Stimulated activated CD4-positive, alpha-beta T cell treated with anti-CD3 and anti-CD28 coated beads, Interleukin-4, amount 100 ng/mL, for 48 hours (primary cell): ENCODE measurements at places on chromosomes 13 and 19.

- DNase-seq = no peak
Observed at GRCh38 chr13:72823081-72823480, 41.1 kb downstream of the PIBF1 start.

DNA sequence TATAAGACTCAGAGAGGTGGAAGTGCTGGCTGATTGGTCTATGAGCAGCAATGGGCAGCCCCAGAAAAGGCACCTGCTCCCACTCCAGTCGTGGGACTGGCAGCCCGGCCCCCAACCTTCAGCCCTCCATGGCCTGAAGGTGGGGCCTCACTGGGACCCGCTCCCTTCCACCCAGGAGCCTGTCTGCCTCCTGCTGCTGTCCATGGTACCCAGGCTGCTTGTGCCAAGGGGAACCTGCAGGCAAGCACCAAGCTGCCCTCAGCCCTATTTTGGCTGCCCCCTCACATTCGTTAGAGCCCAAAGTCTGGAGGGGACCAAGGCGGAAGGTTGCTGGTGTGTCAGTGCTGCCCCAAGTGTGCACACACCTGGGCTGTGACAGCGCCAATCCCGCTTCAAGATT, 2304.9 kb downstream of the PCDH9 start:
- DNase-seq = no peak

GRCh38 chr13:69935043-69935442, 172.6 kb upstream of the ATXN8OS start:
- no peak for DNase-seq

- no peak for DNase-seq
Observed at GRCh38 chr13:48411841-48412531, 927 bp downstream of the LPAR6 start.

DNA sequence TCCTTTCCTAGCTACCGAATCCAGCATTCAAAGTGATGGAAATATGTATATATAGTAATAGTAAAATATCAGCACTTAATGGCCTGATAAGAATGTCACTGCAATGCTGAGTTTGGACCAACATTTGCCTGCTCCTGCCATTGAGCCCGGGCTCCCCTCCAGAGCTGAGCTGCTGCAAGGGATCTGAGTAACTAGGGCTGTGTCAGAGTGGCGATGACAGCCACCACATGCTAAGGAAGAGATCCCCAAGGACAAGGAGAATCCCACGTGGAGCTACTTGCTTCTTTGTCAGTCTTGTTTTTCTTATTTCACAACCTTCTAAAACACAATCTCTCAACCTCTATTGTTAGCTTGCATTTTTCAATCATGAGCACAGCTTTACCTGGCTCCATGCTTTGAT, 19.5 kb upstream of the ALOX5AP start:
- no peak for DNase-seq

DNA sequence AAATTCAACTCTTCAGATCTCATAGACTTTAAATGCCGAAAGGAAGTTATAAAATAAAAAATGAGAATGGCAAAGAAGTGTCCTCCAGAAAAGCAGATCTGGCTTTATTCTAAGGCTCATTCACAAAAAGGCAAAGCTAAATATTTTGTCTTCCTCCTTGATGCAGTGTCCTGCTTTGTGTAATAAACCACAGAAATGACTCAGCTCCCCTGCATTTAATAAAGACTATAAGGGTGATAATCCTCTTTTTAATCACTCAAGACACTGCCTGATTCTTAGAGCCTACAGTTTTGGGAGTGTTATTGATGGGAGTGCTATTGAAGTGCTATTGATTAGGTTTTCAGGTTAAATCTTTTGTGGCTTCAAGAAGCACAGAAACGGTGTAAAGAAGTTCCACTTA, 482.0 kb downstream of the PCDH20 start:
- DNase-seq = no peak

DNA sequence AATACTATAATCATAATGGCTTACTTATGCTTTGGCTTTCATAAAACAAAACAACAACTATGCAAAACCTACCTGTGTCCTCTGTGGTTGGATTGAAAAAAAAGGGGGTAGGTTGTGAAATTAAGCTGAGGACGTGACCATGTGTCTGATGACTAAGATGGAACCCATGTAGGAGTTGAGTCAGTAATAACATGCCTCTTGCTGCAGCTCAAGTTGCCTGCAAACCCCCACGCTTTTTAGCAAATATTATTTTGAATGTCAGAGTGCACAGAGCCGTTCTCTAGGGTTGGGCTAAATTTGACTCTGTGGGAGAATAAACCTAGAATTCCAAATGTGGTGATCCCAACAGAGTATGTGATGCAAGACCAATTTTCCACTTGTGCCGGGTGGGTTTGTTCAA, 209.3 kb downstream of the KCNRG start:
- DNase-seq = no peak

GRCh38 chr13:98923641-98924397, 54.0 kb downstream of the DOCK9 start:
- DNase-seq = no peak

DNA sequence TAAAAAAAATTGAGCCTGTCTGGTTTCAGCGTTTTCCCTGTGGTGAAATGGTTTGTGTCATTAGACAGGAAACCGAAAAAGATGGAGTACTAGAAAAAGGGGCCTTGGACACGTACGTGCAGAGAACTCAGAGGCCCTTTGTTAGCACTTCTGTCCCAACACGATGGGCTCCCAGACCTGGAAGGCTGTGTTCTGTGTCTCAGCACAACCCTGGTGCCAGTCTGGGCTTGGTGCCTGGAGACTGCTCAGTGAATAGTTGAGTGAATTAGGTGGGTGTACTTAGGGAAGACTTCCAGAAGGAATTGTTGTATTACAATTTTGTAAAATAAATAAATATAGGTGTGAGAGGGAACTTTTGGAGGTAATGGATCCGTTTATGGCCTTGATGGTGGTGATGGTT, 8.7 kb downstream of the ZNF71 start:
- no peak for DNase-seq

- no peak for DNase-seq
Observed at GRCh38 chr13:64459778-64460177, 2770.4 kb downstream of the PCDH9 start.

DNA sequence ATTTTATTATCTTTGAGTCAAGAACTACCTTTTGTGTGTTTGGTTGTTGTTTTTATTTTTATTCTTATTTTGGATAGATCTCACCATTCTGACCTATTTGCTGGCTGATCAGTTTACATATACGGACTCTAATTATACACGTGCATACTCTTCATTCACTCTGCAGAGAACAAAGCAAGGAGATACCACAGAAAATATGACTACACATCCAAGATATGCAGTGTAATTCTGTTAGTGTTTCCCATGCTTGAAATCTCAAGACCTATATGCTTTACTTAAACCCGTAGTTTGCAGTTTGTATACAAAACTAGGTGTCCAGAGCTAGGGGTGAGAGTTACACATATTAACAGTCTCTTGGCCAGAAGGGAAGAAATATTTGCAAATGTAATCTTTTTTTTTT, 205.5 kb downstream of the DCLK1 start:
- no peak for DNase-seq

- DNase-seq = no peak
Observed at GRCh38 chr19:43457809-43458208, 7.6 kb downstream of the LYPD3 start.

DNA sequence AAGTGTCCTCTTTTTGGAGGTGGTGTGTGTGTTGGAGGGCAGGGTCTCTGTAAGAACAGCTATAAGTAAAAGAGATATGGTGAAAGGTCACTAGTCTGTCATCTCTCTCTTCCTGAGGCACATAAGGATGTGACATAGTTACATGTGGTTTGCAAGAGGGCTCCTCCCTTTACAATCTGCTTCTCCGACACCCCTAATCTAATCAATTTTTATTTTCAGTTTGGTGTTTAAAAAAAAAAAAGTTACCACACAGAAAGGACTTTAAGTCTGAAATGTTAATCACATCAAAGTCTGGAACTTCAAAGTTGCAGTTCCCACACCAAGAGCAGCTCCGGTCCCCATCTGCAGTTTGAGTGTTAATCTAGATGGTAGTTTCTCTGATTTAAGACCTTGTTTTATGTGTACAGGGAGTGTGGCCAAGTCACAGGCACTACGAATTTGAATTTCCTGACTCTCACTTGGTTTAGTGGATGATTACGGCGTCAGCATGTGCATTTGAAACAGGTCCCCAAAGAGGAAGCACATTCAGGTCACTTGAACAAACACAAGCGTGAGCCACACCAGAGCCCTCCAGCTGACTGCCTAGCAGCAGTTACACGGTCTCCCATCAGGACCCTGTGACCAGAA, 53.1 kb downstream of the FOXO1 start:
- peak; percentile 30 for DNase-seq

GRCh38 chr19:58009666-58010301, 7.2 kb upstream of the ZNF606 start:
- DNase-seq = peak; percentile 56

DNA sequence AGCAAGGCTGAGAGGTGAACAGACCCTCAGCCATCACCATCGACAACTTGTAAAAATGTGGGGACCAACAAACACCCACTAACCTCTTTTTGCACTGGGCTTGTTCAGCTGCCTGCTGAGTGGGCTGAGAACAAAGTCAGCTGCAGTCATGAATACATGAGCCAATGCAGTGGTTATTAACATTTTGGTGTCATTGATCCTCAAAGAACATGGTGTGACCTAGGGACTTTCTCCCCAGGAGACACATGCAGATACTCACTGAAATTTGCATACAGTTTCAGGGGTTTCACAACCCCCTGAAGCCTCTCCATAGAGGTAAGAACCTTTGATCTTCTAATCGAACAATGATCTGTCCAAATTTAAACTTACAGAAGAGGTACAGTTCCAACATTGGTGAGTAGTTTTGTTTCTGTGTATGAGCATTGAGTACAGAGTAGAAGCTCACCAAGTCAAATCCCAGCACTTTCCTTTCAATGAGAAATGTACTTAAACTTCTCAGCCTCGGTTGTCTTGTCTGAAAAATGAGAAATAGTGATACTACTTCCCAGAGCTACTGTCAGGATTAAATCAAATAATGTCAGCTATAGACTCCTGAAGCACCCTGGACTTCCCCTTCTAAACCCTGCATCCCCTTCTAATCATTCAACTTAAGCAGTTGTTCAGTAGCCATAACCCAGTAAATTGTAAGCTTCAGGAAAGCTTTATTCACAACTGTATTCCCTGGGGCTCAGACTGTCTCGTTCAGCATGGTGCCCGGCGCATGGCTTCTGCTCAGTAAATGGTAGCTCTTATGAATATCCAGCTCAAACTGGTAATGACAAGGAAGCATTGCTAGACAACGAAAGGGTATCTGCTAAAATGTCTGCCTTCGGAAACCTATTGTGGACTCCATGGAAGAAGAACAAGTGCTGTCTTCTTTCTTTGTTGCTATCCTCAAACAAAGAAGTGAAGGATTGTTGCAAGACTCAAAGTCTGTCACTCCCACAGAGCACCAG, 148.7 kb downstream of the FOXO1 start:
- DNase-seq = no peak

GRCh38 chr19:11234486-11235075, 4.8 kb upstream of the ANGPTL8 start:
- DNase-seq = no peak

DNA sequence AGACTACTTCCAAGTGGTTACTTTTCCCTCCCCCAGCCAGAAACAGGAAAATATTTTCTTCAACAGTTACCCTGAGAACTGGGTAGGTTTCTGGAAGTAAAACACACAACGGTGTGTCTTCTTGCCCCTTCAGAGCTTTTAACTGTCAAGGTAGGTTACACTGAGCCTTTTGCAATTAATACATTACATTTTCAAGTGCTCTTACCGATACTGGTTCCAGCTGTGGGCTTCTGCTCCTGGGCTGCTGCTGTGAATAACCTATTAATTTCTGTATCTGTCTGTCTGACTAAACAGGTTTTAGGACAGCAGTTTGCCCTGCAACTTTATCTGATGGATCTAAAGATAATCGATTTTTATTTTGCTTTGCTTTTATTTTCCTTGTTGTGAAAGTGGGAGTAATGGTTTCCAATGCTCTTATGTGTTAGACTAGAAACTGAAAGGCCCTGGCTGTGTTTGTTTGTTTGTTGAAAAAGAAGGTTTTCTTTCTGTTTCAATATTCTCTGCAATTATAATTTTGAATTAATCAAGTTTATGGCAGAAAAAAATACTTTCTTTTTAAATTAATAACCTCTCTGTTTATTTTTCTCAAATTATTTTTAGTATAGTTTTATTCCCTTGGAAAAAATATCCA, 196.7 kb upstream of the SLITRK6 start:
- no peak for DNase-seq

GRCh38 chr19:29480507-29480906, 45.3 kb upstream of the VSTM2B start:
- DNase-seq = no peak

- DNase-seq = peak; percentile 1
Observed at GRCh38 chr13:38348861-38349389, 726 bp upstream of the UFM1 start.

DNA sequence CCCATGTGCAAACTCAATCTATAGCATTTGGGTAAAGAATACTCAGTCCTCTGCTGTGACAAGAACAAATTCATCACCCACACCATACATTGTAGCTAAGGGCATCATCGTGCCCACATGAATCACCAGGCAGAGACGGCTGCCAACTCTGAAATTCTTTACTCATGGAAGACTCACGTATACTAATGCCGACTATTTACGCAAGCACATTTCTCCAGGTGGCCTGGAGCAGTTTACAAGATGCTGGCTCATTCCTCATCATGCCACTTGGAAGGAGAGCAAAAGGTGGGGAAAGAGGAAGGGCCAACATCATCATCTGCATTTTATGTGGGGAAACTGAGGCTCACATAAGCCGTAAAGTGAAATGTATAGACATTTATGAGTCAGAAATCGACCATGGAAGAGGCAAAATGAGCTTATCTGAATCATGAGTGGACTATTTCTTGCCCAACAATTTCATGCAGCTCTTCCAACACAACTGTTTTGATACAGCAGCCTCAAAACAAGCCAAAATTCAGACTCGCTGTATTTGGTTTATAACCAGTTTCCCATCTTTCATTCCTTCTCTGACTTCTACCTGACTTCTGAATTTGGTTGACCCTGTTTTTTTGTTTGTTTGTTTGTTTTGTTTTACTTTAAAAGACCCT, 213.9 kb upstream of the SERP2 start:
- DNase-seq = no peak

DNA sequence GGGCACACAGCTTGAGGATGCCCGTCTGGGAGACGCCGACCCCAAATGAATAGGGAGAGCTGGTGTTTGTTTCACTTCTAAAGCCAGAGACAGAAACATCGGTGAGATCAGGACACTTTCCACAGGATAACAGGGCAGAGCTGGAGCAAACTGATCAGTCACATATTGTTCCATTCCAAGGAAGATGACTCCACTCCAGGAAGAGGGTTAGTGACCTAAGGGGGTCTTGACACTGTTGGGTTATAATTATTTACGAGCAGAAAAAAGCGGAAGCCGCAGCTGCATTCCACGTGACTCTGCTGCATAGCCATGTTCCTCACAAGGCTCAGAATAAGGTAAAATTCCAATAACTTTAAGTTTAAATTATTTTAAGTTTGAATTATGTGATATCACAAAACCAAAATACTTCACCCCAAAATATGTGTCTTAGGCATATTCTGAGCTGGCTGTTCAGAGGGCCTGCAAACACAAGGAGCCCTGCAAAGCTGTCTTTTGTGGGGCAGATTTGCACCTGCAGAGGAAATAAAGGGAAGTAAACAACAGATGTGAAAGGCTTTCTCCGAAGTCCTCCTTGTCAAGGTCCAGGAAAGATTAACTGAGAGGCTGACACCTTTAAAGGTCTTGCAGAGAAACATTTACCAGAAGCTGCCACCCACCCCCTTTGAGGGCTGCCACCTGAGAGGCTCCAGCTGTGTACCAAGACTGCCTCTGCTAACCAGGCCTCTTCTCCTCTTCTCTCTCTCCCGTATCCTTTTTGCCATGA, 819.2 kb downstream of the UQCRFS1 start:
- DNase-seq = no peak
